Stimulated activated effector memory CD8-positive, alpha-beta T cell treated with anti-CD3 and anti-CD28 coated beads, Interleukin-12 subunit alpha, Interleukin-12 subunit beta, amount 100 ng/mL, for 72 hours (primary cell): ENCODE measurements at places on chromosomes 7 and 10.

DNA sequence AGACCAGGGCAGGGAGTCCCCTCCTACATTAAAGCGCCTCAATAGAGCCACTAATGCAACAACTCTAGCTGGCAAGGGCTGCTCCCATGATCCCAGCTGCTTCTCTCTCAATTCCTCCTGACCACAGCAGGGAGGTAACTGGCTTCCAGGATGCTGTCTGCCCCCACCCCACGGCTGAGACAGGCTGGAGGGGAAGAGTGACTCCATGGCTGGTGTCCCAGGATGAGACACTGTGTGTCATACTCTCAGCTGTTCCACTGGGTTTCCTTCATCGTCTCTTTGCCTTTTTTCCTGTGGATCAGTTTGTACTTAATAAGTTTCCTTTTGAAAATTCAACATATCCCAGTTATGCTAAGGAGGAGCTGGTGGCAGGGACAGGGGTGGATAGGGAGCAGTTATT lies 27.7 kb upstream of the MYH16 start:
- no peak for DNase-seq

DNA sequence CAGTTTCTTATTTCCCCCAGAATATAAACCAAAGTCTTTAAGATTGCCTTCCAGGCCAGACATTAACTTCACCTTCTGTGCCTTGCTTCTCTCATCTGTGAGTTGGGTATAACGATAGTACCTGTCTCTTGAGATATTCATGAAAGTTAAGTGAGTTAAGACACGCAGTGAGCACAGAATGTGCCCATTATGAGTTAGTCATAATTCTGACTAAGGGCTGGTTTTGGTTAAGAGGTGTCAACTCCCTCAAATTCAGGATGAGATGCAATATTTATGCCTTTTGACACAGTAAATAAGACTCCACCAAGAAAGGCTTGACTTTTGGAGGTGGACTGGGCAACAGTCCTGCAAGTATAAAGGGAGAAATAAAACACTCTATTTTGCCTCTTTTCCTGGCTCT lies 528.7 kb upstream of the IGFBP3 start:
- no peak for DNase-seq

DNA sequence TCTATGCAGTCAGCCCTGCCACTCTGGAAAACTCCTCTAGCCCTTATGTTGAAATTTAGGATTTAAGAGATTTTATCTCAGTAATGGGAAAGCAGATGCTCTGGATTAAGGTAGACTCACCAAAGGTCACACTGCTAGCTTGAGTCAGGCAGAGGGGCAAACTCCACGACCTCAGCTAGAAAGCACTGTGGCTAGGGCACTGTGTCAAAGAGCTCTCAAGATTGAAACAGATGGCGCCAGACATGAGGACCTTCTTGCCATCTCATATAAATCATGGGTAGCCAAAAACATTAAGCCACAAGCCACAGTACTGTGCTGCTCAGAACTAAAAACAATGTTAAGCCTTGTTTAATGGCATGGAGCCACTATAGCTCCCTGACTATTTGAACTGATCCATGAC lies 188.7 kb downstream of the DNAJC1 start:
- DNase-seq: no peak

DNA sequence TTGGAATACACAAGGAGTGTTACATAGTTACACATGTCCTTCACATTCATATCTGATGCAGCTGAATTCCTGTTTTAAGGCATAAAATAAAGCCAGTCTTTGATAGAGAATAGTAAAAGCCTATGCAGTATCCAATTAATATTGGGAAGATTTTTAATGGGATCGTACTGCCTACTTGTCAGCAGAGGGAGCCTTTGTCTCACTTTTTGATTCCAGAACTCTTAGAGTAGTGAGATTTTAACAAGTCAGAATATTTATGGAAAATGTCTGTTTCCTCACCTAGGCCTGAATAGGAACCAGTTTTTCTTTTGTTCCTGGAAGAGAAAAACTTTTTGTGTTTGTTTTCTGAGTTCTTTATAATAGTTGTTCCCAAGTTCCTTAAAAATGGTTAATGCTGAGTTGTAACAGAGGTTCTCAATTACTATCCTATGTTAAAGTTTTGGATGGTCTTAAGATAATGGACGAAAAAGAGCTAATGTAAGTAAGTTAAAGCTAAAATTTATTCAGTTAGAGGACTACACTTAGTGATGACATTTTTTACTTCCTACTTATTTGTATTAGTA lies 114.0 kb downstream of the BBS9 start:
- DNase-seq: no peak

- no peak for DNase-seq
Measured at GRCh38 chr7:140404565-140405065, 757 bp downstream of the RAB19 start.

- DNase-seq: no peak
Measured at GRCh38 chr7:41544241-41544640, 158.6 kb downstream of the INHBA start.

DNA sequence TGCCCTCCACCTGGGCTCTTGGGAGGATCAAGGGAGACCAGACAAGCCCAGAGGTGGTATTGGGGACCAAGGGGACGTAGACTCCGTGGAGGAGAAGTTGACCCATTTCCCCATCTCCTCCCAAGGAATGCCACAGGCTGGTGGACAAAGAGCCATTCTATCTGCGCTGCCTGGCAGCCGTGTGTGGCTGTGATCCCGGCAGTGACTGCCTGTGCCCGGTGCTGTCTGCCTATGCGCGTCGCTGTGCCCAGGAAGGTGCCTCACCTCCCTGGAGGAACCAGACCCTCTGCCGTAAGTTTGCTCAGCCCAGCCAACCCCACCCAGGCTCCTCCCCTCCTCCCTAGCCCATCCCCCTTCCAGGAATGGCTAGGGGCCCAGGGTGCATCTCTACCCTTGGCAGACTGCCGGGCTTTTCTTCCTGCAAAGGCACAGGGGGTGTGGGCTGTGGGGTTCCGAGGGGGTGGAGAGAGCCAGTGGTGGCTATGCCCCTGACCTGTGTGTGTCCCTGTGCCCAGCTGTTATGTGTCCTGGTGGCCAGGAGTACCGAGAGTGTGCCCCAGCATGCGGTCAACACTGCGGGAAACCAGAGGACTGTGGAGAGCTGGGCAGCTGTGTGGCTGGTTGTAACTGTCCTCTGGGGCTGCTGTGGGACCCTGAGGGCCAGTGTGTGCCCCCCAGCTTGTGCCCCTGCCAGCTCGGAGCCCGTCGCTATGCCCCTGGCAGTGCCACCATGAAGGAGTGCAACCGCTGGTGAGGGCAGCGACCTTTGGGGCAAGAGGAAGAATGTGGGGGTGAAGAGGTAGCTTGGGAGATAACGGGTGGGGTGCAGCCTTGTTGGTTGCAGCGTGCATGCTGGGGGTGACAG lies 10.2 kb upstream of the ZNF467 start:
- no peak for DNase-seq

GRCh38 chr10:88642963-88643362 lies 21.3 kb upstream of the LIPF start:
- DNase-seq: no peak

DNA sequence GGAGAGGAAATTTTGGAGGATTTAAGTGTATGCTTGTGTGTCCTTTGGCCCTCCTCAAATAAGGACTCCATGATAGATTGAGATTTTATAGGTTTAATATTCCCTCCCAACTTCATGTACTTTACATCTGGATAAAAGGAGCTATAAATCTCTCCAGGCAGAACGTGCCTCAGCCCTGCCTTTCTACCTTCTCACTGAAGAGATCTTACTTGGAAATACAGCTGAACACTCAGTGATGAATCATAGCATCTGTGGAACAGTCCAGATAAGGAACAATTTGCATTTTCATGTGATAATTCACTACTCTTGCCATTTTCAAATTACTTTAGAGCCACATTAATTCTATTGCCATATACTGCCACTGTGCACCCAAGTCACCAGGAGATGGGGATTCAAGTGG lies 364.6 kb upstream of the PODXL start:
- DNase-seq: no peak

DNA sequence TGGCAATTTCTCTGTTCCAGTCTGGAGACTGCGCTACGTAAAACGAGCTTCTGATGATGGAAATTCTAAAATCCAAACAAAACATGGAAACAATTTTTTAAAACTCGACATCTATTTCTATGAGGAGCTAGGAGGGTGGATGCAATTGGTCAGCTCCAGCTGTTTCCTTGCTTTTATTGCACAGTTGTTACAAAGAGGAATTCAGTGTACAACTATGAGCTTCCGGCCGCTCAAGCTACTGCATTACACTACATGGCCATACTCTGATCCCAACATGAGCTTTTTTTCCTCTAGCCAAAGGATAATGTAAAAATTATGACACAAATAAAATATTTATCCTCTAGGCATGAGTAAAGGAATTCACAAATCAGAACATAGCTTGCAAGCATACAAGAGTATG lies 403.1 kb upstream of the C7orf33 start:
- DNase-seq: no peak

DNA sequence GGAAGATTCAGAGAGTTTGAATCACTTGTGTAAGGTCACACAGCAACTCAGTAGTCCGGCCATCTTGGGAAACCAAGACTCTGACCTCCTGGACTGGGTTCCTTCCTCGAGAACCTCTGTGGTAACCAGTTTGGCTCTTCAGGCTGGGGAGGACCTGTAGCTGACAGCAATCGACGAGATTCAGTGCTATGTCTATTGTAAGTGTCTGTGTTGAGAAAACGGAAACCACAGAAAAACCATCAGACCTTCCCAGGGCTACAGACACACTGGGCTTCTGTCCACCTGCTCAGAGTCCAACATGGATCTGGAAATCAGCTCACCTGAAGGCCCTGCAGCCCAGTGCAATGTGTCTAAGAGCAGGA lies 403.7 kb downstream of the RPS24 start:
- no peak for DNase-seq

GRCh38 chr7:136956671-136957070 lies 88.2 kb downstream of the CHRM2 start:
- no peak for DNase-seq

GRCh38 chr10:13820119-13820963 lies 233.6 kb downstream of the PRPF18 start:
- DNase-seq: no peak

- DNase-seq: no peak
Measured at GRCh38 chr7:106165337-106165736, 53.2 kb upstream of the SYPL1 start.

DNA sequence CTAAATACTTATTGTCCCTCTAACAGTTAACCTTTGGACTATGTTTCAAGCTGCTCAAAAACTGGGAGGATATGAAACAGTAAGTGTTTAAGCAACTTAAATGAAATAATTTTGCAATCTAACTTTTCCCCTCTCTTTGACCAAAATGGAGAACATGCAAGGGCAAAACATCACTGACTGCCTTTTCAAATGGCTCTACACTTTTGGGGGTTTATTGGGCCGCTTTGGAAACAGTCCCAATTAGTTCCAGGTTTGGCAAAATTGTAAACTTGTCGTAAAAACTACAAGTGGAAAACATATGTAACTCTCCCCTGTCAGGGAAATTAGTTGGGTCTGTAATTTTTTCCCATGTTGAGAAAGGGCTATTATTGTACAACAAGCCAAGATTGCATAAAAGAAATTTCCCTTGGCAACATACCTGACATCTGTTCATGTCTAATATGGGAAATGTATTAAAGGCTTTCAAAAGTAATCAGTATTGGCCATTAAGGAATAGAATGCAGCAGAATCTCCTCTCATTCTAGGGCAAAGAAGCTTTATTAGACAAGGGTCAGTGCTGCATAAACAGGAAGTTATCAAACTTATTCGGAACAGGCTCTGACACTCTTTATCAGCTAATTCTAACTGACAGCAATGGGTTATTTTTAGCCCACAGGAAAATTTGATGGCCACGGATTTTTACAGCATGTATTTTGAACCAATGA lies 157.9 kb downstream of the ARID5B start:
- DNase-seq: no peak

- DNase-seq: no peak
Measured at GRCh38 chr7:21766218-21766617, 179.5 kb downstream of the CDCA7L start.

- no peak for DNase-seq
Measured at GRCh38 chr7:79317728-79318127, 135.7 kb downstream of the MAGI2 start.

DNA sequence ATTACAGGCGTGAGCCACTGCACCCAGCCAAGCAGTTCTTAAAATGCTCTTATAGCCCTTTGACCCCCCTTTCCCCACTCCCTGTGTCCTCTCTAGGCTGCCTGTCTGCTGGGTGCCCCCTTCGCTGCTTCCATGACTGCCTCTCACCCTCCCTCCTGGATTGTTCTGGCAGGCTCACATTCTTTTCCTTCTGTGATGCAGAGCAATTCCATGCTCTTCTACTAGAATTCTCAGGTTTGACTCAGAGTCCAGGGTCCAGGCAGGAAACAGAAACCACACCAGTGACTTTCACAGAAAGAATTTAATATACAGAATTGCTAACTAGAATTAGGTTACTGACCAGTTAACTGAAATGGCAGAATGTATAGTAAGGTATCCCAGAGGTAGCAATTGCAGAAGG lies 244.8 kb downstream of the BAMBI start:
- DNase-seq: no peak

GRCh38 chr10:73953665-73954064 lies 42.7 kb downstream of the PLAU start:
- DNase-seq: no peak

- no peak for DNase-seq
Measured at GRCh38 chr7:134533288-134533771, 6.0 kb downstream of the AKR1B10 start.

GRCh38 chr10:14945108-14945507 lies 8.8 kb downstream of the DCLRE1C start:
- DNase-seq: no peak

GRCh38 chr7:44978511-44979366 lies at the start of gene MYO1G:
Gene MYO1G (minus strand): TSS chr7:44979015. CDS start chr7:44978961, 54 bp downstream.
- peak; percentile 96 for DNase-seq

- DNase-seq: no peak
Measured at GRCh38 chr10:119323085-119324016, 116.0 kb downstream of the GRK5 start.

DNA sequence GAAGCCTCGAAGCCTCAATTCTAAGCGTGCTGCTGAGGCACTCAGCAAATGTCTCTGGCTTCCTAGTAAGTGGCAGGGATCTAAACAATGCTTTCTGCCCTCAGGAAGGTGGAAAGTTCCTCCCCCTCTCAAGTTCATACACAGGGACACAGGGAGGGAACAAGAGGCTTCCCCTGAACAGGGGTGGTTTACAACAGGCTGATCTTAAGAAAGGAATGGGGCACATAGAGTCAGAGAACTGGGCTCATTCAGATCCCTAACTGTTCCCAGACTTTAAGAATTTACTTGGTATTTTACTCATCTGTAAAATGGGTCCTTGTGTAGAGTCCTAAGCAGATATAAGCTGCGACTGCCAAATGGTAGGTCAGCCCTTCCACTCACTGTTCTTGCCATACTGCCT lies 2.5 kb downstream of the TNS3 start:
- DNase-seq: no peak

DNA sequence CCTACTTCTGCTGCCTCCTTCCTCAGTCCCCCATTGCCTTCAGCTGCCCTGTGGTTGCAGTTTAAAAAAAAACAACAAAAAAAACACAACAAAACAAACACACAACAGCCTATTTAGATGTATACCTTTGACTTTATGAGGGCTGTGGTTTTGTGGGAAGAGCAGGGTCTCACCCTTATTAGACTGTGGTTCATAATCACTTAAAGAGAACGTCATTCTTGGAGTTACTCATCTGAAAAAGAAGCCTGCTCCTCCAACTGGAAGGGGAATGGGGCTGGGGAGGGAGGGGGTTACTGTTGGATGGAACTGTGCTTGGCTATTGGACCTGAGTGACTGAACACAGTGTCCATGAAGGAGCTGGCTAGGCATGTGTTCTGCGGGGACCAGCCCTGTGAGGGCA lies 48.1 kb downstream of the SDK1 start:
- no peak for DNase-seq
